Hematopoietic multipotent progenitor cell treated with erythropoietin and hydrocortisone succinate and interleukin-3 and kit ligand, for 8 days (in vitro differentiated cells): ENCODE measurements at places on chromosomes 11 and 22.
A peak's percentile ranks its signal among the peaks of the same experiment; 100 is the strongest.

DNA sequence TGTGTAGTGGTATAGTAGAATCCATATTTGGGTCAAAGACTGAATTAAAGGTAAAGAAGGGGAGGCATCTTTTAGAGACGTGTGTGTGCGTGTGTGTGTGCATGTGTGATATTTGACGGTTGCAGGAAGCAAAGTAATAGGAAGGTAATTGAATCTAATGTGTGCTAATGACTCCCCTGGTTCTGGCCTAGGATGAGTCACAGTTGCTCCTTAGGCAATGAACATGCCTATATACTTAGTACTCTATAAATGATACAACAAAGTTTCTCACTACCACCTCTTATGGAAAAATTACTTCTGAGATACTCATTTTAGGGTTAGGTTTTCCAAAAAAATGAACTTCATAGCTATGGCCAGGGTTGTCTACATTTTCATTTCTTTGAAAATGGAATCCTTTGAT, 409.6 kb downstream of the GUCY1A2 start:
- no peak for DNase-seq

DNA sequence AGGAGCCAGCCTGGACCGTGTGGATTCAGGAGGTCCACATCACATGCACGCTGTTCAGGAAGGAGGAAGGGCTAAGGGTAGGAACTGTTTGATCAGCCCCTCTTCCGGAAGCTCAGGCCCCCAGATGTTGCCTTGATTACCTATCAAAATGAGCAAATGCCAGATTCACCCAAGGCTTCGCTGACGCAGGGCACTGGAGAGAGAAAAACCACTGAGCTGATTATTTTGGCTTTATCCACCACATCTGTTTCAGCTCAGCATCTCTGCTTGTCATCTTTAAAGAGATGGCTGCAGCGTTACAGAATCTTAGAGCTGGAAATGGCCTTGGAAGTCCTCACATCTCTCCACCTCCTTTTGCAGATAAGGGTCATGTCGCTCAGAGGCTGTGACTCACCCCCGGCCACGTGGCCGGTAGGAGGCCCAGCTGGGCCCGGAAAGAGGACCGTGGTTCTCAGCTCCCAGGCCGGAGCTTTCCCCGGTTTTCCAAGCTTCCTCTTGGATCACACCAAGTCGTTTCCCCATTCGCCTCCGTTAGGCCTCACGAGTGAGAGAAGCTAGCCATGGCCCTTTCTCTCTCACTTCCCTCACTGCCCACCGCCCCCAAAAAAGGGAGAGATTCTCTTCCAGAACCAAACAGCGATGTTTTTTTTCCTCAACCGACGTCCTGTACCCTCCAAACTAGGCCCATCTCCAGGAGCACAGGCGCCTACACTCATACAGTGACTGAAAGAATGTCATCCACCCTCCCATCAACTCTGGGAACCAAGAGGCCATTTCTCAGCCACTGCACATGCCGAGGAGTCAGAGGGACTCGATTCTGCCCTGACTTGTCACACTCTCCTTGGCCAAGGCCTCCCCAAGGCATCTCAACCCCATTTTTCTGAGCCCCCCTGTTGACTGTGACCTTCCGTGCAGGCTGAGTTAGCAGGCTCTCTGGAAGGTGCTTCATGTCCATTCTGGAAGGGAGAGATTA, 37.6 kb downstream of the LIF start:
- peak; percentile 83 for DNase-seq

DNA sequence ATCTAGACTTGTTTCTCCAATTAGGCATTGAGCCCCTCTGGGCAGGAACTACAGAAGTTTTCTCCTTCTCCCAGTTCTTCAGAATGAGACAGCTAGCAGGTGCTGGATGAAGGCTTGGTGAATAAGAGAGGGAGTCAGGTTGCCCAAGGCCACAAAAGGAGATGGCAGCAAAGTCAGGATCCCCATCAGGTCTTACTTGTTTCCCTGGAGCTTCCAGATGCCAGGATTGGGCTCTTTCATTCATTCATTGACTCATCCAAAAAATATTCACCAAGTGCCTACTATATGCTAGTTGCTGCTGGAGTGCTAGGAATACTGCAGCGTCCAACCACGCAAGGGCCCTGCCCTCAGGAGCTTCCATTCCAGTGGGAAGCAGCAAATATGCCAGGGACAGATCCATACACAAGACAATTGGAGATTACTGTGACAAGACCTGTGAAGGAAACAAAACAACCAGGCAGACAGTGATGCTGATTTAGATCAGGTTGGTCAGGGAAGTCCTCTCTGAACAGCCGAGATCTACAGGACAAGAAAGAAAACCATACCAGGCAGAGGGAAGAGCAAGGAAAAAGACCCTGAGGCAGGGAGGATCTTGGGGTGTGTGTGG, 24.6 kb upstream of the LMO1 start:
- DNase-seq = no peak

- peak; percentile 88 for DNase-seq
Measured at GRCh38 chr11:63490551-63491239, at the start of gene PLAAT5. PLAAT5 (minus strand) TSS chr11:63491167; CDS start chr11:63491034, 133 bp downstream.

GRCh38 chr22:39325392-39325932, 6.0 kb upstream of the RPL3 start:
- no peak for DNase-seq

DNA sequence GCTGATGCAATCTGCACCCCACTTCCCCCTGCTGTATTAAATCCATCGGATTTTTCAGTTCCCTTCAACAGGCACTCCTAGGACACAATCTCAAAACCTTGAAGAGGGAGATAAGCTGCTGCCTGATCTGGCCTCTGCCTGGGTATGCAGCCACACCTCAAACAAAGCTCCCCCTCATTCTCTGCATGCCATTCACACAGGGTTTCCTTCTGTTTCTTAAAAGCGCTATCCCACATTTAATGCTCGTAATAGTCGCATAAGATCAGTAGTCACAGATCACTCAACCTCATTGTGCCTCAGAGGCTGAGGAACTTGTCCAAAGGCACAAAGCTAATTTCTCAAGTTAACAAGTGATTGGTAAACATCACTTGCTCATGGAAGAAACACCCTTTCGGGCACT, 34.0 kb downstream of the UQCR10 start:
- DNase-seq = no peak

GRCh38 chr22:43009444-43009843, 5.5 kb downstream of the PACSIN2 start:
- no peak for DNase-seq

DNA sequence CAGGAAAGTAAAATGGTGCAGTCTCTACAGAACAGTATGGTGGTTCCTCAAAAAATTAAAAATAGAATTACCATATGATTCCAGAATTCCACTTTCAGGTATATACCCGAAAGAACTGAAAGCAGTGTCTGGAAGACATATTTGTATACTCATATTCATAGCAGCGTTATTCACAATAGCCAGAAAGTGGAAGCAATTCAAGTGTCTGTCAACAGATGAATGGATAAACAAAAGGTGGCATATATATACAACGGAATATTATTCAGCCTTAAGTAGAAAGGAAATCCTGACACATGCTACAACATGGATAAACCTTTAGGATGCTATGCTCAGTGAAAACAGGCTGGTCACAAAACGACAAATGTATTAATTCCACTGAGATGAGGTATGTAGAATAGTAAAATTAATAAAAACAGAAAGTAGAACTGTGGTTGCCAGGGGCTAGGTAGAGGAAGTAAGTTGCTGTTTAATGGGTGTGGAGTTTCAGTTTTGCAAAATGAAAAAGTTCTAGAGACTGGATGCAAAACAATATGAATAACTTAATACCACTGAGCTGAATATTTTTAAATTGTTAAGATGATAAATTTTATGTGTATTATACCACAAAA, 14.5 kb downstream of the SAA1 start:
- DNase-seq = no peak
